ENCODE measurements at places on chromosomes 4 and X.

- no peak for DNase-seq
Observed at GRCh38 chr4:37392521-37393255, 148.1 kb downstream of the NWD2 start.

DNA sequence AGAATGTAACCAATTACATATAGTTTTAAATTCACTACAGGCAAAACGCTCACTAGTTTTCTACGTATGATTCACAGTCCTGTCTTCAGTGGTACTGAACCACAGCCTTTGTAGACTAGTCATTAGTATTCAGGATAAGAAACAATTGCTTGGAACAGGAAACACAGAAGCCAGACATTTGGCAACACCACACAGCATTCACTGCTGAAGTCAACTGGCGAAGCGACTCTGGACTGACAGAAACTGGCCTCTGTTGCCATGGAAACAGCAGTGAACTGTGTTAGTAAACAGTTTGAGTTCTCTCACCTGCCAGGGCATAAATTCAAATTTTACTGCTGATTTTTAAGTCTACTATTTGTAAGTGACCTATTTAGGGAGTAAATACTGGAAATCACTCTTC, 57.6 kb downstream of the MAPK10 start:
- no peak for DNase-seq

DNA sequence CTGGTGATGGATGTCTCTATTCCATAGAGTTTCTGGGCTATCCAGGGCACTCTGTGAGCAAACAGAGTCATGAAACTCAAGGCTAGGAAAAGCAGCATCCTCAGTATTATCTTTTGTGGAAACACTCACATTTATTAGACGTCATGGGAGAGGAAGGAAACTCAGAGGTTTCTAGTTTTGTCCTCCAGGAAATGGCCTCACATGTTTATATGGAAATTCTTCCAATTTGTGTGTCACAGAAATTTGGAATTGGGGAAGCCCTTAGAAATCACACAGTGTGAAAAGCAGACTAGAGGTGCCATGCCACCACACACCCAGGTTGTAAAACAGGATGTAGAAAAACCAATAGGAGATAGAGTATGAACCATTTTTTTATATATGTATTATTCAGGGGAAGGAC, 31.1 kb downstream of the IDS start:
- no peak for DNase-seq

DNA sequence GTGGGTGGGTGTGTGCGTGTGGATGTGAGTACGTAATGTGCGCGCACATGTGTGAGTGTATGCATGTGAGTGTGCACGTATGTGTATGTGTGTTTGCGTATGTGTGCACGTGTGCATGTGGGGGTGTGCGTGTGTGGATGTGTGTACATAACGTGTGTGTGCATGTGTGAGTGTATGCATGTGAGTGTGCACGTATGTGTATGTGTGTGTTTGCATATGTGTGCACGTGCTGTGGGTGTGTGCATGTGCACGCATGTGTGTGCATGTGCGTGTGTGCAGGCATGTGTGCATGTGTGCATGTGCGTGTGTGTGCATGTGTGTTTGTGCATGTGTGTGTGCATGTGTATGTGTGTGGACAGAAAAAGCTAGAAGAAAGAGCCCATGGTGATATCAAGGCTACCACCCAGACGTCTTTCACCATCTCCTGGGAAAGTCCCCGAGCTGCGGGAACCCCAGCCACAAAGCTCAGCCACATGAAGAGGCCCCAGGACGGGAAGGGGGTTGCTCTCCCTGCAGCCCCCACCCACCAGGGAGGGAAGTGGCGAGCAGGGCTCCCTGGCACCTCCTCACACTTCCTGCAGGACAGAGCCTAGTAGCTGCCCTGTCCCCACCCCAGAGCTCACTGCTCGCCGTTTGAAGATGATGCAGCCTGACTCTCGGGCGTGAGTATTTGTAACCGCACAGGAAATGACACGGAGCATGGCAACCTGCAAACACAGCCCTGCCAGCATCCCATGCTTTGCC, 108.3 kb downstream of the DCTD start:
- DNase-seq, result peak; percentile 15

GRCh38 chrX:51759055-51759839, 16.0 kb downstream of the GSPT2 start:
- DNase-seq, result no peak

GRCh38 chrX:16870862-16871815, 977 bp upstream of the RBBP7 start:
- DNase-seq, result no peak

DNA sequence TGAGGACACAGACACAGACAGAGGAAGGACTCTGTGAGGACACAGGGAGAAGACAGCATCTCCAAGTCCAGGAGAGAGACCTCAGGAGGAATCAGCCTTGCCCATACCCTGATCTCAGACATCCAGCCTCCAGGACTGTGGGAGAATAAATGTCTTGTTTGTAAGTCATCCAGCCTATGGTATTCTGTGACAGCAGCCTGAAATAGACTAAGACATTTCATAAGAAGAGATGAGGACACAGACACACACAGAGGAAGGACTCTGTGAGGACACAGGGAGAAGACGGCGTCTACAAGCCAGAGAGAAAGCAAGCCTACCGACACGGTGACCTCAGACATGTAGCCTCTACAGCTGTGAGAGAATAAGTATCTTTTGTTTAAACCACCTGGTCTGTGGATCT, 112.1 kb downstream of the DHRSX start:
- no peak for DNase-seq

DNA sequence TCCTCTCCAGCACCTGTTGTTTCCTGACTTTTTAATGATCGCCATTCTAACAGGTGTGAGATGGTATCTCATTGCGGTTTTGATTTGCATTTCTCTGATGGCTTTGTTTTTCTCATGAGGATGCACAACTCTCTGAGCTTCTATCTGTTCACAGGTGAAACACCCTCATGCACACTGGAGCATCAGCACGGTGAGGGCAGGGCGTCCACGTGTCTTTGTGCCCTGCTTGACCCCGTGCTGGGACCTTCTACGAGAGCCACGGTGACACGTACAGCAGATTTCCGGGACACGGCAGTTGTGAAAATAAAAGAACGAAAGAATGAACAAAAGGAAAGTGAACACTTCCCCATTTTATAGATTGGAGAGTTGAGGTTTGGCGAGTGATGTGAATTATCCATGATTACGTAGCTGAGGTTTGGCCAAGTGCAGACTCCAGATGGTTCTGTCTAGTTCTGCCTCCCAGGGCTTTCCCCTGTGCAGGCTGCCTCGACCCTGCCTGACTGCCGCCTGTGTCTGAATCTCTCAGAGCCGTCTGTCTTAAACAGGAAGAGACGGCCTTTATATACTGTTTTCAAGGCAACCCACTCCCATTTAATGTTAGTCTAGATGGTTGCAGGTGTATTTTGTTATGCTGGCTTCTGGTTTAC, 67.8 kb upstream of the SORBS2 start:
- DNase-seq, result no peak

- DNase-seq, result no peak
Observed at GRCh38 chr4:188658958-188659522, 519.8 kb downstream of the TRIML1 start.

DNA sequence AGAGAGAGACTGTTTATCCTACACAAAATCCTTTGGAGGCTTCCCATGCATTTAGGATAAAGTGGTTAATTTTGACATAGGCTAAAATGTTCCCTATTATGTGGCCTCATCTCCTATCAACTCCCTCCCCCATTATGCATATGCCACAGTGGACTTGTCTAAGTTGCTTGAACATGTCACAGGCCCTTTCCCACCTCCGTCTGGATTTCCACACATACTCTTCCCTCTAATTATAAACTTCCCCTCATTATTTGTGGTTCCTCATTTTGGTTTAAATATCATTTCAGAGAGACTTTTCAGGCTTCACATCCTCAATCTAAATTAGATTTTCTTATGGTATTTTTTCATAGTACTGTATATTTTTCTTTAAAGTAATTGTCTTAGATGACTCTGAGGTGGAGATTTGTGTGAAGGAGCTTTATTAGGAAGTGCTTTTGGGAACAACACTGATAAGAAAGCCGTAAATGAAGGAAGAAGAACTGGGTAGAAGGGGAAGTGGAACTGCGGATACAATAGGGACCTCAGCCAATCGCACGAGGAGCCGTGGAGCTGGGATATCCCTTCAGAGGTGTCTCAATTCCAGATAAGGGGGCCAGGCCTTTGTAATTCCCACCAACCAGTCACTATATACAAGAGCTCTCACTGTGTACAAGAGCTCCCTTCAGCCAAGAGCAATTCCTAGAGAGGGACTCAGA, 7.9 kb downstream of the C4orf17 start:
- no peak for DNase-seq

DNA sequence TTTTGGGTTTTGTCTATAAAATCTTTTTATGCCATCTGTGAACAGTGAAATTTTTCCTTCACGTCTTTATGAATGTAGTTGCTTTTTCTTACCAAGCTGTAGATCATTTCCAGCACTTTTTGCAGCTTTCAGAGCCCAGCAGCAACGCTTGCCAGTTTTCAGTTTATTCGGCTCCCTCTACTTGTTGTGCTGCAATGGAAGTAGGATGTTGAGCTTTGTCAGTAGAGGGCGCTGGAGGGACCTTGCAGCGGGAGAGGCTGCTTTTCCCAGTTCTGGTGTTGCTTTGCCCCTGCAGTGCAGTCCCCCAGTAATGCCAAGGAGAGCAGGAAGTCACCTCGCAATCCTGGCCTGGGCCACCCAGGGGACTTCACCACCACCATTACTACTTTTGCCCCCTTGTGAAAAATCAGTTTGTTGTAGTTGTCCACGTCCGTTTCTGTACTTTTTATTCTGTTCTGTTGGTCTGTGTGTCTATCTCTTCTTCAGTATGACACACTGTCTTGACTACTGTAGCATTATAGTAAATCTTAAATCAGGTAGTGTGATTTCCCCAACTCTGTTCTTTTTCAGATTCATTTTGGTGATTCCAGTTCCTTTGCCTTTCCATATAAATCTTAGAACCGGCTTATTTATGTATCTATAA, 21.8 kb downstream of the CMC4 start:
- no peak for DNase-seq

GRCh38 chrX:69614886-69615285, 1.0 kb upstream of the EDA start:
- DNase-seq, result no peak

All from activated CD8-positive, alpha-beta memory T cell treated with anti-CD3 and anti-CD28 coated beads for 4 hours (primary cell).